Activated CD8-positive, alpha-beta memory T cell treated with anti-CD3 and anti-CD28 coated beads, Interleukin-2, amount 10 ng/mL, durations not matched to agents 7 days and 5 days (primary cell): ENCODE measurements at places on chromosomes 6 and 20. TPM values are rescaled to one million over a fixed set of nuclear protein-coding genes. Genes with fewer than 3 reads are reported as not detected.
A peak's percentile ranks its signal among the peaks of the same experiment; 100 is the strongest.

GRCh38 chr6:134422426-134423231, 104.7 kb upstream of the SGK1 start:
- peaks cover 16% of the 10 kb centered on the region for H3K4me1 ChIP-seq
- DNase-seq = no peak
- no peak overlapping the region for H3K27ac ChIP-seq
- no peak overlapping the region for H3K4me3 ChIP-seq
- H3K36me3 ChIP-seq = no peaks in the 10 kb centered on the region

The RCAN2 gene
- 3.4 TPM for total RNA-seq

The MYLK4 gene
- total RNA-seq = 0.23 TPM

DNA sequence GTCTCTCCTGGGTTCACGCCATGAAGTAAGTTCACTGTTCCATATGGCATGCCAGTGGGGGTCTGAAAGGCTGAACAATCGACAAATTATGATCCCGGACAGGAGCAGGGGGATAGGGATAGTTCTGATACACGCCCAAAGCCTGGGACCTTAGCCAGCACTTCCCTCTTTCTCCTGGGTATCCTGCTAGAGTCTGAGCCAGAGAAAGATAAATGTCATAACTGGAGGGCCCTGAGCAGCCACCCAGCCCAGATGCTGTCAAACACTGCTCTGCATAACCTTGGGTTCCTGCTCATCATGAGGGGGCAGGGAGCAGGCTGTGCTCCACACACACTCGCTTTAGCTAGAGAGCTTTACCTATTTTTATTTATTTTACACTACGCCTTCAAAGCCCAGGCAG, 12.3 kb downstream of the EDEM2 start:
- no peak overlapping the region for H3K4me3 ChIP-seq
- no peak overlapping the region for H3K27ac ChIP-seq
- H3K4me1 ChIP-seq = peaks cover 2% of the 10 kb centered on the region
- DNase-seq = no peak
- H3K27me3 ChIP-seq = no peaks in the 10 kb centered on the region
- peaks cover 23% of the 10 kb centered on the region for H3K36me3 ChIP-seq

The RAET1E gene
- not detected for total RNA-seq

DNA sequence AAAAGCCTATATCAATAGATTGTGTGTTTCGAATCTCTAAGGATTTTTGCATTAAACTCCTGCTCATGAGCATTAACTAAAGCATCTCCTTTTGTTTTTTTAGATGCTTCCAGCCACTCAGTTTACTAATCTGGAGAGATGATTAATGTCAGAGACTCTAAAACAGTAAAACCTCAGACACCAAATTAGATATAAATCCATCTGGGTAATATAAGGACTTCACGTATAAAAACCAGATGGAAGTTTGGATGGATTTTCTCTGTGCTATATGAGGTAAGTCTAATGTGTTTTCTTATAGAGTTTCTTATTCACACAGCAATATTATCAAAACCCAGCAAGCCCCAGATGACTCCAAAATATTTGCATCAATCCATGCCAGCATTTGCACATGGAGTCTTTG, 137.2 kb downstream of the SYNE1 start:
- H3K4me1 ChIP-seq = no peaks in the 10 kb centered on the region
- H3K27ac ChIP-seq = no peak overlapping the region
- no peaks in the 10 kb centered on the region for H3K36me3 ChIP-seq
- H3K4me3 ChIP-seq = no peak overlapping the region

DNA sequence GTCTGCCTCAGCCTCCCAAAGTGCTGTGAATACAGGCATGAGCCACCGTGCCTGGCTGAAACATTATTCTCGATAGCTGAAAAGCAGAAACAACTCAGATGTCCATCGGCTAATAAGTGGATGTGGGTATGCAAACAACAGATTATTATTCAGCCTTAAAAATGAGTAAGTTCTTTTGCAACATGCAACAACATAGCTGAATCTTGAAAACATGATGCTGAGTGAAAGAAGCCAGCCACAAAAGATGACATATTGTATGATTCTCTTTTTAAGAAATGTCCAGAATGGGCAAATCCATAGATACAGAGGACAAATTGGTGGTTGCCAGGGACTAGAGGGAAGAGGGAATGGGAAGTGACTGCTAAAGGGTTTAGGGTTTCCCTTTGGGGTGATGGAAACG, 61.7 kb downstream of the RIOK1 start:
- no peaks in the 10 kb centered on the region for H3K36me3 ChIP-seq
- DNase-seq = no peak
- H3K4me3 ChIP-seq = no peak overlapping the region
- H3K27ac ChIP-seq = no peak overlapping the region
- H3K4me1 ChIP-seq = no peaks in the 10 kb centered on the region

The SPATA2 gene
- 11.1 TPM for total RNA-seq

GRCh38 chr6:53673162-53673727, 7.7 kb upstream of the KLHL31 start:
- H3K27me3 ChIP-seq = peaks cover 9% of the 10 kb centered on the region
- no peak overlapping the region for H3K27ac ChIP-seq
- DNase-seq = no peak
- H3K36me3 ChIP-seq = no peaks in the 10 kb centered on the region
- H3K4me1 ChIP-seq = no peaks in the 10 kb centered on the region
- H3K4me3 ChIP-seq = no peak overlapping the region

The DDO gene
- not detected for total RNA-seq

The KCNK16 gene
- total RNA-seq = not detected

DNA sequence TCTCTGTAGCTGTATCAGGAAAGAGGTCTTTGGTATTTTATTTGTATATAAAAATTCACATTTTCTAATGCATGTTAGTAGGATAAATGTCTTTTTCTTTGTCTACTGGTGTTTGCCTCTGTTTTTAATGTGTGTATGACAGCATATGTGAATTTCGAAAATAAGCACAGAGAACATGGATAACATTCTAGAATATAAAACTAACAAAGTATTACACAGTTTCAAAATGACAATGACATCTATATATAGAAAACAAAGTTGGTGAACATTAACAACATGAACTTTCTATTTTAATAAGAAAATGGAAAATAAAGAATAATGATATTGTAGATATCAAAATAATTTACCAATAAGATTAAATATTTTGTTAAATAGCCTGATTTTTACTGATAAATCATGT, 608.0 kb downstream of the COL12A1 start:
- no peak overlapping the region for H3K27ac ChIP-seq
- no peak overlapping the region for H3K4me3 ChIP-seq
- DNase-seq = no peak
- no peaks in the 10 kb centered on the region for H3K4me1 ChIP-seq
- no peaks in the 10 kb centered on the region for H3K27me3 ChIP-seq

DNA sequence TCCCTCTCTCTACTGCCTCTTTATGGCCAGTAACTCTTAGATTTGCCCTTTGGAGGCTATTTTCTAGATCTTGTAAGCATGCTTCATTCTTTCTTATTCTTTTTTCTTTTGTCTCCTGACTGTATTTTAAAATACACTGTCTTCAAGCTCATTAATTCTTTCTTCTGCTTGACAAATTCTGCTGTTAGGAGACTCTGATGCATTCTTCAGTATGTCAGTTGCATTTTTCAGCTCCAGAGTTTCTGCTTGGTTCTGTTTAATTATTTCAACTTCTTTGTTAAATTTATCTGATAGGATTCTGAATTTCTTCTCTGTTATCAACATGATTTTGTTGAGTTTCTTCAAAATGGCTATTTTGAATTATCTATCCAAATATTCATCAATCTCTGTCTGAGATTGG, 25.0 kb upstream of the SDCBP2 start:
- peaks cover 74% of the 10 kb centered on the region for H3K36me3 ChIP-seq
- peaks cover 28% of the 10 kb centered on the region for H3K4me1 ChIP-seq
- H3K4me3 ChIP-seq = no peak overlapping the region

GRCh38 chr6:134564705-134565104, 246.8 kb upstream of the SGK1 start:
- H3K4me1 ChIP-seq = peaks cover 7% of the 10 kb centered on the region
- H3K27ac ChIP-seq = no peak overlapping the region
- H3K27me3 ChIP-seq = peaks cover 9% of the 10 kb centered on the region
- H3K4me3 ChIP-seq = no peak overlapping the region
- peaks cover 10% of the 10 kb centered on the region for H3K36me3 ChIP-seq
- no peak for DNase-seq

The RAD21L1 gene
- not detected for total RNA-seq

- H3K27ac ChIP-seq = no peak overlapping the region
- no peaks in the 10 kb centered on the region for H3K4me1 ChIP-seq
- DNase-seq = no peak
- H3K4me3 ChIP-seq = no peak overlapping the region
- H3K36me3 ChIP-seq = peaks cover 9% of the 10 kb centered on the region
- H3K27me3 ChIP-seq = no peaks in the 10 kb centered on the region
Measured at GRCh38 chr6:145887969-145888368, 73.4 kb upstream of the FBXO30 start.

The ANKRD66 gene
- total RNA-seq = not detected

The REM1 gene
- total RNA-seq = not detected

DNA sequence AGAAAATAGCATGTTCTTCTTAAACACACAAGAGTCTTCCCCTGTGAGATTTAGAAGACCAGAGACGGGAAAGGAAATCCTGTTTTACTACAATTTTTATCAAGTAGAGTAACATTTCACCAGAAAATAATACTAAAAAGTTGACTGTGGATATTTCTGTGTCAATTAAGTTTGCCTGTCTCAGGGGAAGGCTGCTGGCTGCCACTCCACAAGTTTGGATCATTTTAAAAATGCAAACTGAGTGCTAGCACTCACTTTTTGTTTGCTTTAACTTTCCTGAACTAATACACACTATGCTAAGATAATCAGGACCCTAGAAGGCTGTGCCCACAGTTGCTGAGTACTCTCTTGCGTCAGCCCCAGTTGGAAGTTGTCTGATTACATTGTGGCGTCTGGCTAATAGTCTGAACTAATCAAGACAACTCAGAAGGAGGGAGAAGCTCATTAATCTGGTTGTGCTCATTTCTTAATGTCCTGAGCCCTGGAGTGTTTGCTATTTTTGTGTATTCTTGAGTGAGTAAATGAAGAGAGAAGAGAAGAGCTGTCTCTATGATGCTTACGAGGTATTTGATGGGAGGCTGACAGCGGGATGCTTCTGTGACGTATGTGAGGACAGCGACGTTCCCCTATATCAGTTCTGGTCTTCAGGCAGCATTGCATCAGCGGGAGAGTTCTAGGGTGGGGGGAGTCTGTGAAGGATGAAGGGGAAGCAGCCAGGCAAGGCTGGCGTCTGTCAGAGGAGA, 664.2 kb downstream of the QKI start:
- no peak overlapping the region for H3K27ac ChIP-seq
- no peak for DNase-seq
- H3K36me3 ChIP-seq = no peaks in the 10 kb centered on the region
- no peak overlapping the region for H3K4me3 ChIP-seq

The SNX14 gene
- total RNA-seq = 62.8 TPM

- no peak overlapping the region for H3K27ac ChIP-seq
- no peak overlapping the region for H3K4me3 ChIP-seq
- no peaks in the 10 kb centered on the region for H3K27me3 ChIP-seq
- DNase-seq = no peak
- H3K4me1 ChIP-seq = no peaks in the 10 kb centered on the region
Measured at GRCh38 chr6:9537381-9537780, 877.5 kb downstream of the TFAP2A start.

The GJA1 gene
- total RNA-seq = not detected

DNA sequence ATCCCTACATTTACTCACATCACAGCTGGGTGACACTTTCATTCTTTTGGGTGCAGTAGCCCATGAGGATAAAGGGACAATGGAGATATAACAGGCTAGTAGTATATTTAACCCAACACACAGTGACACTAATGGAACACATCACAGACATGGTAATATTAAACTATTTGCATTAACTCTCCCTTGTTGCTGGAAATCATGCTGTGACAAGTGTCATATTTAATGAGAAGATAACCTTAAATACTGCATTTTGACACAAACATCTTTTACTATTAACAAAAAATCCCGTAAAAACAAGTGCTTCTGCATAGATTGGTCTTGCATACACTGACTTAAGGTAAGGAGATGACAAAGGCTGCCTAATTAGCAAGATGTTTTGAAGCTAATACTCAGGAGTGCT, 45.5 kb downstream of the CNR1 start:
- H3K27me3 ChIP-seq = no peaks in the 10 kb centered on the region
- H3K36me3 ChIP-seq = no peaks in the 10 kb centered on the region
- no peak overlapping the region for H3K27ac ChIP-seq
- no peak for DNase-seq
- H3K4me1 ChIP-seq = no peaks in the 10 kb centered on the region

The HLA-DRB1 gene
- total RNA-seq = 228 TPM

DNA sequence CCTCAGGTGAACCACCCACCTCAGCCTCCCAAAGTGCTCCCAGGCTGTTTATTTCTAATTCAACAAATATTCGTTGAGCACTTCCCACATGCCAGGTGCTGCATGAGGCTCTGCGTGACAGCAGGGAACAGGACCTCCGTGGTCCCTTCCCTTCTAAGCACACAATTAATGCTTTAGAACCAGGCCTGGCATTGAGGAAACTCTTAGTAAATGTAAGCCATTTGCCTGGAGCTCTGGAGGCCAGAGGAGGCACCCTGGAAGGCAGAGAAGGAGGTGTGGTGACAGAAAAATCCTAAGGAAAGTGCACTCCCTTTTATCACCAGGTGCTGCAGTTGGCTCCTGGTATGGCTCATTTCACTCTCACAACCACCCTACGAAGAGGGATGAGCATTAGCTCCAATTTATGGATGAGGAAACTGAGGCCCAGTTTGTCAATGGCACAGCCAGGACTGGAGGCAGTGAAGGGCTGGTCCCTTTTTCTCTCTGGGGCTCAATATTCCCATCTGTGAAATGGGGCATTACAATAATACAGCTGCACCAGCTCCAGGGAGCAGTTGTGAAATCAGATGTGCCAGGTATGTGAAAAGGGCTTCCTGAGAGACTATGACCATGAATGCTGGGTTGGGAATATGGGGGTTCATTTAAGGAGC, 8.1 kb upstream of the ID1 start:
- DNase-seq = no peak
- no peaks in the 10 kb centered on the region for H3K4me1 ChIP-seq
- no peak overlapping the region for H3K4me3 ChIP-seq
- no peaks in the 10 kb centered on the region for H3K36me3 ChIP-seq
- H3K27ac ChIP-seq = no peak overlapping the region

- peak; percentile 70 for DNase-seq
- H3K4me1 ChIP-seq = peaks cover 16% of the 10 kb centered on the region
- peak overlapping the region; percentile 83 for H3K27ac ChIP-seq
- H3K27me3 ChIP-seq = no peaks in the 10 kb centered on the region
- H3K4me3 ChIP-seq = no peak overlapping the region
- peaks cover 4% of the 10 kb centered on the region for H3K36me3 ChIP-seq
Measured at GRCh38 chr6:139027620-139028182, 844 bp upstream of the ABRACL start.

GRCh38 chr20:50330504-50331313, 140.1 kb downstream of the CEBPB start:
- no peak overlapping the region for H3K27ac ChIP-seq
- H3K4me3 ChIP-seq = no peak overlapping the region
- H3K4me1 ChIP-seq = peaks cover 3% of the 10 kb centered on the region
- no peak for DNase-seq

The COL11A2 gene
- 0.79 TPM for total RNA-seq
